Activated naive CD8-positive, alpha-beta T cell treated with anti-CD3 and anti-CD28 coated beads for 36 hours (primary cell): ENCODE measurements at places on chromosomes 7 and 10. TPM values are rescaled to one million over a fixed set of nuclear protein-coding genes. Genes with fewer than 3 reads are reported as not detected.

SUN3 gene
- not detected for total RNA-seq

TRIM73 gene
- total RNA-seq = 1.5 TPM

NPY4R2 gene
- total RNA-seq = not detected

PIP gene
- total RNA-seq = not detected

NUP205 gene
- 145 TPM for total RNA-seq

SPDYE6 gene
- total RNA-seq = not detected
